AG20443 (cell line): ENCODE measurements at places on chromosomes 6 and 20.
A peak's percentile ranks its signal among the peaks of the same experiment; 100 is the strongest.

- no peak for DNase-seq
These were observed 197.3 kb upstream of the SNX9 start for GRCh38 chr6:157625764-157626163.

- no peak for DNase-seq
These were observed 147.9 kb downstream of the TFAP2B start for GRCh38 chr6:50966532-50966931.

- DNase-seq = no peak
These were observed 200.8 kb upstream of the RIN2 start for GRCh38 chr20:19557291-19557690.

DNA sequence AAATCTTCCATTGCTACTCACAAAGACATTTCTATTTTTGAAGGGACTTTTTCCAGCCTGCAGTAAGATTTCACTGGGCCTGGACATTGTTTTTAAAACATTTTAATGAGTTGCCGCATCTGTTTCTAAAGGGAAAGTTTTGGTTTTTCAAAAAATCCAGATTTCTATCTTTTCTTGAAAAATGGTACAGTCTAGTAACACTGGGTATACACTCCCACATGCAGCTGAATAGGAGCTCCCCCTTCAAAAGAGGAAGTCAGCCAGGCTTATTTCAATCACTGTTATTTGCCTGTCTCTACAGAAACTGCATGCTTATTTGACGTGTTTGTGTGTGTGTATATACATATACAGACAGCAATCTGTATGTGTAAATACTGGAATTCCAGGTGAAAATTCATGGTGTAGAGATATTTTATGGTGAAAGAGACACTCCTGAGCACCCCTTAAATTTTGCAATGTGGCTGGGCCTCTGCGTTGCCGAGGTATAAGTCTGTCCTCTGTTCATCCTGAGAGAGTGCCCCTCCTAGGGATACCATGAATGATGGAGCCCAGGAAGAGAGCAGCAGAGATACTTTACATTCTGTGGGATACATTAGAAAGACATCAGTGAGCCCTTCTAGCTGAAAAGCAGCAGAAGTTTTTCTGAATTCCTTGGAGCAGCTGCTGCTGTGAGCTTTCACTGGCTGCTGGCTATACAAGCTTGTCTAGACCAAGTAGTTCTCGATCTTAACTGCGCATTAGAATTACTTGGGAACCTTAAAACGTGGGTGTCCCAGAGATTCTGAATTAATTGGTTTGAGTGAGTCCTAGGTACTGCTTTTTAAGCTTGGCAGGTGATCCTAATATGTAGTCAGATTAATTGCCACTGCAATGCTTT lies 12.0 kb upstream of the ABRACL start:
- no peak for DNase-seq

- DNase-seq = peak; percentile 91
These were observed 5.5 kb upstream of the NTSR1 start for GRCh38 chr20:62702895-62703852.

- no peak for DNase-seq
These were observed 34.3 kb upstream of the TNFRSF21 start for GRCh38 chr6:47344022-47344421.

- DNase-seq = no peak
These were observed 15.5 kb downstream of the MYBL2 start for GRCh38 chr20:43682446-43682845.

DNA sequence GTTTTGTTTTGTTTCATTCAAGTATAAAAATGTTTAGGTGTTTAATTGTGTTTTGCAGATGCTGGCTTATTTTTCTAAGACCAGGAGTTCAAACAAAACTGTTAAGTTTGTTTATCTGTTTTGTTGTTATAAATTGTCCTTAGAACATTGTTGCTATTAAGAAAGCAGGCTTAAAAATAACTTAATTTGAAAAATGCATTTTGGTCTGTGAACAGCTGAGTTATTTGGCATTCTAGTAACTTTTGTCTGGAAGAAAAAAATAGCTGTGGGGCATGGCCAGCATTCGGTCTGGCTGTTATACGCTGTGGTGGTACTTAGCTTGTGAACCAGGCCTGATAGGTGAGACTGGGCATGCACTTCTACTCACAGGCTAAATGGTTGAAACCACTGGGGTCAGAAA lies 37.8 kb downstream of the SLX4IP start:
- DNase-seq = no peak

DNA sequence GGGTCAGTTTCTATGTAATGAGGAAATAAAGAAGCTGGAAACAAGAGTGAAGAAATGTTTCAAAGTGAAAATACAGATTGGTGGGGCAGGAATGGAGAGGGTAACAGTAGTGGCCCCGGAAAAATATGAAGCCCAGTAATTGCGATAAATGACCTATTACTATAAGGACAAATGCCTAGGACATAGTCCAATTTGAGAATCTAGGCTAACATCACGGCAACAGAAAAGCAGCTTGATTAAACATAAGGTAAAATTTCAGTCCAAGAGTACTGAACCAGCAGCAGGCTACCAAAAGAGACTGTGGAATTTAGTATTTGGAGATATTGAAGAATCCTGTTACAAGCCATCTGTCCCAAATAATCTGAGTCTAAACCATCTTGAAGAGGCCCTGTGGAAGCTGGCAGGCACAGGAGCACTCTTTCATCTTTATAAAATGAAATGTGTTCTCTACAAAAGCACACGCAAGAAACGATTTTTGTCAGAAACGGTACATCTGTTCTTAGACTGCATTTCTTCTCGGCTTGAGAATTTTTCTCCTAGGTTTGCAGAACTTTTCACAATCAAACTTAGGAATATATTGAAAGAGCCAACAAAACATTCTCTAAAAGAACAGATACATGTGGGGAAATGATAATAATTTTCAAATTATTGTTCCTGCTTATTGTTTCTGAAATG lies 49.3 kb downstream of the ELOVL5 start:
- DNase-seq = no peak

GRCh38 chr6:99091985-99092384 lies 144.2 kb upstream of the FBXL4 start:
- no peak for DNase-seq

DNA sequence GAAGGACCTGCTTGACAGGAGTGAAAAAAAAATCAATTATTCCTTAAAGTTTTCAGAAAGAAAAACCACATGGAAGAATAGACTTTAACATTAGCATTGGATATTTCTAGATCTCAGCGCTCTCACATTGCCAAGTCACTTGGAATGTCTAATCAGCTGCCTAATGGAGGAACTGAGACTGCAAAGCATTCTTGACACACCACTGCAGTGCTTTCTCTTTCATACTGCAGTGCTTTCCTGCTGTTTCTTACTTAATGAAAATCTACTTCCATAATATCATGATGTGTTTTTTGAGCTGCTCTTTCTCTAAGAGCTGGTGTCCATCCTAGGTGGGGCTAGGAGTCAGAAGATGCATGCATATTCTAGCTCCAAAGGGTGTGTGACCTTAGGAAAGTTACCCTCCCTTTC lies 20.4 kb upstream of the MCM3 start:
- peak; percentile 70 for DNase-seq

DNA sequence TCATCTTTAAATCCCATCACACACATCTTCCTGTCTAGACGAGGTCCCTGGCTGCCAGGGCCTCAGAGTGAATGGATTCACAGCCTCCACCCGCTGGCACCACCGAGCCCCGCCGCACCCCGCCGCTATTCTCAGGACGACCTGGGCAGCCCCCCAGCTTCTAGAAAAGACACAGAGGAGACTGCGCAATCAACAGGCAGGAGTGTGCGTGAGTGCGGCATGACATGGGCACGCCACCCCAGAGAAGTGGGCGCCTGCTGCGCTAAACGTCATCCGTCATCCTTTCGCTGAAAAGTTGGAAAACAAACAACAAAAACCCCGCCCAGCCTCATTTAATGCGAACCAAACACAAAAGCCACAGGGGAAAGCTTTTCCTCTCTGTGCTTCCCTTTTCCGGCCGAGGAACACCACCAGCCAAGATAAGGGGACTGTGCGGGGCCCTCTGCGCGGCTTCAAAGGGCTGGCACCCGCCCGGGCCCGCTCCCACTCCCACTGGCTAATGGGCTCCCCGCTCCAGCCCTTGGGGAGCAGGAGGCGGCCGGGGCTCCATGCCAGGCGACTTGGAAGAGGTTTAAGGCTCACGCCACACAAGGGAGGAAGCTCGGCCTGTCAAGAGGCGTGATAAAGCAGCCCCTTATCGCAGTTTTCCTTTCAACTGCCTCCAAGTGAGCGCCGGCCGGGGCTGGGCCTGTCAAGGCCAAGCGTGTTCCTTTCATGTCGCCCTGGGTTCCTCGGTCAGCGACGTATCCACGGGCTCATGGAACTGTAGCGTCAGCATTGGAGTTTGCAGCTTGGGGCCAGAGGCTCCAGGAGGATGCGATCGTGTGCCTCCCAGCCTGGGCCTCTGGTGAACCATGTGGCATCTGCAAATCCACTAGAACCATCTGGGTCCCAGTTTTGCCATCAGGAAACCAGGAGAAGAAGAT lies 50.1 kb downstream of the NFATC2 start:
- peak; percentile 67 for DNase-seq

GRCh38 chr6:120965814-120966213 lies 368.5 kb downstream of the TBC1D32 start:
- no peak for DNase-seq

GRCh38 chr6:28727559-28728211 lies 196.1 kb downstream of the TRIM27 start:
- no peak for DNase-seq
